ENCODE measurements at places on chromosomes 5 and 9. TPM values are rescaled to one million over a fixed set of nuclear protein-coding genes. Genes with fewer than 3 reads are reported as not detected.

- no peak for DNase-seq
Measured at GRCh38 chr9:110258690-110259091, 2.4 kb upstream of the TXN start.

GRCh38 chr9:24516463-24516862, 29.2 kb downstream of the IZUMO3 start:
- no peak for DNase-seq

DNA sequence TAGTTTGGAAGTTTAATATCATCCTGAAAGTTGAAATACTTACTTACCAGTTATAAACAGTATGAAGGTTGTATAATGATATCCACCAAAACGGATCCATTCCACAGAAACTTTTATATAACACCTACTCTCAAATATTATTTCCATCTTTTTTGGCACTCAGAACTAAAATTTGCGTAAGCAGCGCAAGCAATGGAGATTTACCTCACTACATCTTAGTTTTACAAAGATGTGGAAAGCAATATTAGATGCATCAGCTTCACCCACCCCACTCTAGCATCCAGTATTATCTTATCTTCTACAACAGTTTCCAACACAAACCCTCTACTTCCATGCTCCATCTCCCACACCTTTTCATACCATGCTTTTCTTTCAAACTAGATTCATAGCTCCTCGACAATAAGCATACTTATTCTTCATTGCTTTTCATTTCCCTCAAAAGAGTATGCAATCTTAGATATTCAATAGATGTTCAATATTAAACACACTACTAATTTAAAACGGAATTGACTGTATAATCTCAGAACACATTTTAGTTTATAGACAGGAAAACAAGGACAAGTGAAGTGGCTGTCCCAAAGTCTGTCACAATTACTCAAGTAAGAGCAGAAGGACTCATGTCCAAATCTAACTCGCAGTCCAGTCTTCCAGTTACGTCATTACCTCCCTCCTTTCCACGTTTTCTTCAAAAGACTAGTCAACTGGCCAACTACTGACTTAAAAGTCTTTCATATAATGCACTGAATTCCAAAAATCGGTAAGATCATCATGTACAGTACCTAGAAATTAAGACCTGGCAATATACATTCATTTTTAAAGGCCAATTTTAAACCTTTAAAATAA, 2.2 kb downstream of the PPP2CA start:
- DNase-seq = no peak

Gene ARSI
- total RNA-seq = 0.16 TPM

Gene ROR2
- 0.74 TPM for total RNA-seq

GRCh38 chr9:96493757-96494156, 43.8 kb downstream of the HABP4 start:
- DNase-seq = no peak

- no peak for DNase-seq
Measured at GRCh38 chr5:17252543-17252942, 35.1 kb downstream of the BASP1 start.

Gene PHF24
- 0.11 TPM for total RNA-seq

DNA sequence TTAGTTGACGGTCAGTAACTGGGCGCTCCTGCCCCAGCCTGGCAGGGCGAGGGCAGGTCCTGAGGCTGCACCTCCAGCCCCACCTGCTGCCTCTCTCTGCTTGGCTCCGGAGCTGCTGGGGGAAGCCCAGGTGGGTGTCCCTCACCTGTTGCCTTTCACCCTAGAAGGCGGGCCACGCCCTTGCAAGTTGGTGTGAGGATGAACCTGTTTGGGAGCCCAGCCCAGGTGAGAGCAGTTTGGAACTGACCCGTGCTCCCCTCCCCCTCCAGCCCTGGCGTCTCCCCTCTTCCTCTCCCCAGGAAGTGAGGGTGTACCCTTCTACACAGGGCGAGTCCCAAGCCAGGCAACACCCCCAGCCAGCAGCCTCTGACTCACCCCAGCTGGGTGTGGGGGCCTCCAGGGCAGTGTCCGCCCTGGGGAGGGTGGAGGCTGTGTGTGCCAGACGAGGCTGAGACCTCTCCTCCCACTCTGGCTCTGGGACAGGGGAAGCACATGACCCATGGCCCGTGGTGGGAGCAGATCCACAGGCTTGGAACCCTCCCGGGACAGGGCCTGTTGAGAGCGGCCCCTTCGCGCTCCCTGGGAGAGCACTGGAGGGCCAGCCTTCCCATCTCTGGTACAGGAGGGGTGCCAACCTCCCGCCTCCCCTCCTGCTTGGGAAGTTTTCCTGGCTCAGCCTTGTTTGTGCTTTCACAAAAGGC, 10.4 kb downstream of the LRRC8A start:
- DNase-seq = peak; percentile 88

DNA sequence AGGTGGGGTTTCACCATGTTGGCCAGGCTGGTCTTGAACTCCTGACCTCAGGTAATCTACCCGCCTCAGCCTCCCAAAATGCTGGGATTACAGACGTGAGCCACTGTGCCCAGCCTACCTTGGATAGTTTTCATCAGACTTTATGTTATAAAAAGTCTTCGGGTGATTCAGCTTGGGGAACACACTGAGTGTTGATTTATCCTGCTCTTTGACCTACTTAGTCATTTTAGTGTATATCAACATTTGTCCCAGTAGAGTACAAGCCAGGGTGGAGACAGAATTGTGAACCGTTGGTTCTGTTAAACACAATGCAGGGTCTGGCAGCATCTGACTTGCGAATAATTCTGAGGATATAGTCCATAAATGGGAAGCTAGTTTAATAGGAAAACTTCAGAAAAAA, 39.7 kb downstream of the NFX1 start:
- DNase-seq = no peak

Gene MAPK9
- total RNA-seq = 40.9 TPM

Gene MARVELD2
- total RNA-seq = 0.96 TPM
